ENCODE measurements at places on chromosomes 5 and 9.

DNA sequence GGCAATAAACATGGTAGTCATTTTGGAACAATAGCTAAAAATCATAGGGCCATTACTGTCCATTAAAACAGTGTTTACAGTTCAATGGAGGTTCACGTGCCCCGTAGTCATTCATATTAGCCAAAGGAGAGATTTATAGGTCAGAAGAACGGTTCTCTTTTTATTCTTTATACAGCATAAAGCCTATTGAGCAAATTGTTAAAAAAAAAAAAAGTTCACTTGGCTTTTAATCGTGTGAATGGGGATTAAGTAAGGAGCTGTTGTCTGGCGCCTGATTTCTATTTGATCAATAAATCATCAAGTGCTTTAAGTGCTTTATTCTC is 69.1 kb upstream of the TBCA start:
- no peak for DNase-seq

DNA sequence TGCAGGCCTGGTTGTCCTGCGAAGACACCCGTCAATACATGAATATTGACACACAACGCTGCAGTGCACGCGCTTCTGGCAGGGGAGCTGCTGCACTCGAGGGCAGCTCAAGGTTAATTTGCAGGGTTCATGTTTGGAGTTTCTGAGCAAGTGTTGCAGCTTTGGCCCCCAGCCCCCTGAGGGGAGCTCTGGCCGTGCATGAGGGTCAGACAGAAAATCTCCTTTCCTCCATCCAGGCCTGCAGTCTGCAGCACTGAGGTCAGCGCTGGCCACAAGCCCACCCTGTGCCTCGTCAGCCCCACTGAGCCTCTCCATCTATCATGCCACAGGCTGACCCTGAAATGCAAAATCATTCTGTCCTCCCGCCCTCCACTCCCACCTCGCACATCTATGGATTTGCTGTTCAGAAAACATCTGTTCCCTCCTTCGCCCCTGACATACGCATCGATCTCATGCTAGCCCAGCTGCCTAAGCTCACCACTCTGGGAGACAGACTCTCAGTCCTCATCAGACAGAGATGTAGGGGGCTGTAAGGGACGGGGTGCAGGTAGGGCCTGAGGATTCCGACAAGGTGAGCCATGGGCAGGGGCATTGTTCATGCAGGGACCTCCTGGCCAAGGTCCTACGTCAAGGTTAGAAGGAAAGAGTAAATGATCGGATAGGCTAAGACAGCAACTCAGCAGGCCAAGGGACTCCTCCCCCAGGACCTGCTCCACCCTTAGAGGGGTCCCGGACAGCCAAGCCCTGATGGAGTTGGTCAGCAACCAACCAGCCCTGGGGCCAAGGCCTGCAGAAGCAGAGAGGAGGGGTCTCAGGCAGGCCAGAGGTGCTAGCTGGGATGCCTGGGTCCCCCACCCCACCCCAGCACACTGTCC is 125.1 kb downstream of the KCNIP1 start:
- DNase-seq, result no peak

- no peak for DNase-seq
These were observed 126.0 kb upstream of the TMEM161B start for GRCh38 chr5:88394536-88395175.

DNA sequence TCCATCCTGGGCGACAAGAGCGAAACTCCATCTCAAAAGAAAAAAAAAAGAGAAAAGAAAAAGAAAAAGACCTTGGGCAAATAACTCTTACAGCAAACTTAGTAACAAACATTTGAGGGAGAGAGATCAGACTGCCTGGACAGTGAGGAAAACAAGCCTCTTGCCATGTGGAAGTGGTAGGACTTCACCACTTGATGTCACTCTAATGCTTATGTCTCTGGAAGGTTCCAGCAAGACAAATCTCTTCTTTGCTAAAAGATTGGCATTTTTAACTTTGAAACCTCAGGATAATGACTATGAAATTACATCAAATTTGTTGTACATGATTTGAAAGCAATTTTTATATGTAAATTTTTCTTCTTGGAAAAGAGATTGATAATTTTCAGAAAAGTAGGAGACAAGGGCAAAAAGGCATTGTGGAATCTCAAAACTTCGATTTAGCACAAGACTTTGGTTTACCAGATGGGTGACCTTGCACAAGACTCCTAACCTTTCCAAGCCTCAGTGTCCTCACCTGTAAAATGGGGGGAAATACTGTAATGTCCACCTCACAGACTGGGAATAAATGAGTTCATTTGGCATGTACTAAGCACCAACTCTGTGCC is 5.4 kb downstream of the ACTL7B start:
- DNase-seq, result peak; percentile 54

DNA sequence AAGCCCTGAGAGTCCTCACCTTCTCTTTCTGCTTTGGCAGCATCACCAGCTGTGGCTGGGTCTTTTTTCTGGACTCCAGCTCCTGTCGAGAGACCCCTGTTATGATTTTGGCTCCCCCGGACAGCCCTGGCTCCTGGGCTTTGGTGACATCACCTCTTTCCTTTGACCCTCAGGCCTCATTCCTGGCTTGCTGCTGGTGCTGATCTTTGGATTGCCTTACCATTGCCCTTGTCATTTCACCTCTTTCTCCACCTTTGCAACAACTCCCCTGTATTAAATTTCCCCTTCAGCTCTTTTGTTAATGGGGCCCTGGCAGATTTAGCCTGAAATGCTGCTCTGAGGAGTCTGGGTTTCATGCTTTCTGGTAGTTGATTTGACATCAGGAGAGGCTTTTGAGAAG is 322.8 kb downstream of the ZSWIM6 start:
- DNase-seq, result no peak

DNA sequence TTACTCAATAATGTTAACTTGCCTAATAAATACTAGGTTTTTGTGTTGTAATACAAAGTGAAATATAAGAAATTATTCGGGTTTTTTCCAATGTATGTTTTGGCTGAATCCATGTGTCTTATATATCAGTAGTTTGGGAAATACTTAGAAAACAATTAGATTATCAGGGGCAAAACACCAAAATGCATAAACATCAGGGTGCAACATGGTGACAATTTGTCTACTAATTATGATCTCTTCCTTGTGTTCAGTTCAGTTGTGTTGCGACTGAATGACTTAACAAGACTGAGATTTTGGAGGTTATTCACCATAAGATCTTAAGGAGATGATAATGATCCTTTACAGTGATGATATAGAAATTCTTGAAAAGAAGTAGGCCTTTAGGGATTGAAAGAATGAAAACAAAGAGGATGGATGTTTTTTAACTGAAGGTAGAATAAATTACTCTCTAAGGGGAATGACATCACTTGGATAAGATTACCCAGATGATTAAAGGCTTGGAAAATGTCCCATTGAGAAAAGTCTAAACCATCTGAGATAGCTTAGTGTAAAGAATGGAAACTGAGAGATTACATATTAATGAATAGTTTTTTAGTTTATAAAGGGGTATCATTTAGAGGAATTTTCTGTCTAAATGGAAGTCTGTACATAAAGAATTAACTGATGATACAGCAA is 415.8 kb downstream of the SPATA31D1 start:
- DNase-seq, result peak; percentile 19

Data from amniotic epithelial cell (primary cell).